MM.1S (cell line): ENCODE measurements at places on chromosomes 16 and 17.

DNA sequence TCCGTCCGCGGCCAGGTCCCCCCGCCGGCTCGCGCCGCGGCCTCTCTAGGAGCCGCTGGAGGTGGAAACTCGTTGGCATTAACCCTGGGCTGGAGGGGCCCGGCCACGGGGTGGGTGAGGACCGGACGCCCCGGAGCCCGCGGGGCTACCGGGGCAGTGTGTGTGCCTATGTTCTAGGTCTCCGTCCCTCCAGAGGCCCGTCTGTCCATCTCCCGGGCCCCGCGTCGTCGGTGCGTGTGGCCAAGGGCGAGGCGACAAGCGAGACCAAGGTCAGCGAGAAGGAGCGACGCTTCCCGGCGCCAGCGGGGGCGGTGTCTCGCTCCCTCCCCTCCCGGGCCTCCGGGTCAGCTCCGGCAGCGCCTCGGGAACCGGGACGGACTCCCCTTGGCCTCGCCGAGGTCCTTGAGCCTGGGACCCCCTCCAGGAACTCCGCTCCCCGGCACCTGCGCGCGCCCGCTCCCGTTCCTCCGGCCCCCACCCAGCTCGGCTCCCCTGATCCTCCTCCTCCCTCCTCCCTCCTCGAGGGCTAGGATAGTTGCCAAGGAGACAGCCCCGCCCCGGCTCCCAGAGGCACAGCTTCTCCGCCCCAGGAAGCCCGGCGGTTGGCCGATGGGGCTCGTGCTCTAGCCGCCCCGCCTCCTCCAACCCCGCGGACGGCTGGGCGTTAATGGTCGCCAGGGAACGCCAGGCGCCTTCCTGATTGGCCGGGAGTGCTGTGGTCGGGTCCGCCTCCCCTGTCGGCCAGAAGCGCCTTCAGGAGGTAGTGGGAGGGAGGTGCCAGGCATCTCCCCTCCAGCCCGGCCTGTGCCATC, 663 bp upstream of the ZNF768 start:
- DNase-seq, result peak; percentile 98

GRCh38 chr17:9414471-9414870, 161.1 kb downstream of the STX8 start:
- peak; percentile 21 for DNase-seq

GRCh38 chr16:53865494-53865863, 161.5 kb downstream of the FTO start:
- no peak for DNase-seq

- DNase-seq, result no peak
These were observed 19.5 kb downstream of the TOM1L2 start for GRCh38 chr17:17952691-17953090.

GRCh38 chr16:24810951-24811843, 34.6 kb upstream of the SLC5A11 start:
- no peak for DNase-seq

DNA sequence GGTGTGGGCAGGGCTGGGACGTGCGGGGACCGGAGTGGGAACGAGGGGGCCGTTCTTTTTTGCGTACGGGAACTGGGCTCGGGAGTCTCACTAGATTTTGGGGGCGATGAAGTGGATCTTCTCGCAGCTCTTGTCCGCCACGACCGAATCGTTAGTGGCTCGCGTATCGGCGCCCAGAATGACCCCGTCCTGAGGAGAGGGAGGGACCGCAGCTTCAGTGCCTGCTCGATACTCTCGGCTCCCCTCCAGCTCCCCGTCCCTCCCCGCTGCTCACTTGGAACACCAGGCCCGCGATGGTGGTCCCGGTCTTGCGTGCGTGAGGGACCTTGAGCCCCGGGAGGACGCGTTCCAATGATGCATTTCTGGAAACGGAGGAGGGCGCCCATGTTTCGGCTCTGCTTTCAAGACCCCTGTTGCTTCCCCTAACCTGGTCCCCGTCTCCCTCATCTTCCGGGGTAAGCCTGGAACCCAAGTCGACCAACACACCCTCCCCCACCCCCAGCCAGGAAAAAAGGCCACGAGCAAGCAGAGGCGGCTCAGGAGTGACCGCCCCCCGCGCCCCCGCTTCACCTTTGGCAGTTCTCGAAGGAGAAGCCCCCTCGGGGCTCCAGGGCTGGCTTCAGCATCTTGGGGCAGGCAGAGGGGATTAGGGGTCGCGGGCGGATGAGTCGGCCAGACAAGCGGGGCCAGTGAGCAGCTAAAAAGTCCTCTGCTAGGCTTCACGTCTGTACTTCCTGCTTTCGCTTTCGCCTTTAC, at the start of gene PSMB10:
Gene PSMB10 (minus strand): TSS at position 727 of the 756 bp plus-strand sequence. CDS start 101 bp downstream, at position 626.
- no peak for DNase-seq

DNA sequence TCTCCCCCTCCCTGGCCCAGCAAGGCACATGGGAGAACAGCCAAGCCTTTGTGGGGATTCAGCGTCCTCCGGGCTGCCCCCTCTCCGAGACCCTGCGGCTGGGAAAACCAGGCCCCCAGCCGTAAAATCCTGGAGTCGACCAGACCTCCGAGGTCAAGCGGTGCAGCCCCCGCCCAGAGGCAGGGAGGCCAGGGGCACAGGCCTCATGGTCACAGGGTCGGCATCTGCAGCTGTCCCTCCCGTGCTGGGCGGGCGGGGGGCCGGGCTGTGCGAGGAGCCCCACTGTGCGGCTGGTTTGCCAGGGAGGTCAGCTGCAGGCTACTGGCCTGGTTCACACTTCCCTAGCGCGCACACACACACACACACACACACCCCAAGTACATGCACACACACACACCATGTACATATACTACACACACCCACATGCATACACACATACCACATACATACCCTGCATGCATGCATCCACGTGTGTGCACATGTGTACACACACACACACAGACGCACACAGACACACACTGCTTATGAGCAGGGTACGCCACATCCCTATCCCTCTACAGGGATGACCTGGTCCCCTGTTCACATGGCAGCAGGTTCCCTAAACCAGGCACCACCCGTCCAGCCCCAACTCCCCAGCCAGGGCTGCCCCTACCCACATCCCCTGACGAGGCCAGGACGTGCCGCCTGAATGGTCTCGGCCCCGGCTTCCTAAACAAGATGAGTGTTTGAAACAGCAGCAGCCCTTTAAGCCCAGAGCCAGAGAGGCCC, 108.9 kb upstream of the CIBAR2 start:
- DNase-seq, result no peak

- DNase-seq, result no peak
These were observed 57.3 kb upstream of the HNF1B start for GRCh38 chr17:37802061-37802595.

- no peak for DNase-seq
These were observed 3.4 kb downstream of the CYBA start for GRCh38 chr16:88647178-88648070.

- no peak for DNase-seq
These were observed 38.8 kb downstream of the SHISA6 start for GRCh38 chr17:11279776-11280344.

- no peak for DNase-seq
These were observed 6.0 kb downstream of the C1QTNF8 start for GRCh38 chr16:1089822-1090619.
